ENCODE measurements at places on chromosomes 1 and 21.

DNA sequence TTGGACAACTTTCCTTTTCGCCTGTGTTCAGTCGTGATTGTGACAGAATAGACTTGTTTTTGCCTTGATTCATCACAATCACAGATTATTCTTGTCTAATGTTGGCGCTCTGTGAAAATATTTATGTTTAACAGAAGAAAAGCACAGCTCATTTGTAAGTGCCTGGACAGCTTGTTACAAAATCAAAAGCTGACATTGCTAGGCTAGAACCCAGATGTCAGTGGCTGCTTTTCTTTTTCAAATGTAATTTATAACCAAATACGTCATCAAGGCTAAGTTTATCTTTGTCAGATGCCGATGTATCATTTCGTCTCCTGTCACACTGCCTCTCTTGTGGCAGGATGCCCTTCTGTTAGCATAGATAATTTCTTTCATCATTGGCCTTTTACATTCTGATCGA, 1227.3 kb downstream of the PLA2G4A start:
- no peak for DNase-seq

DNA sequence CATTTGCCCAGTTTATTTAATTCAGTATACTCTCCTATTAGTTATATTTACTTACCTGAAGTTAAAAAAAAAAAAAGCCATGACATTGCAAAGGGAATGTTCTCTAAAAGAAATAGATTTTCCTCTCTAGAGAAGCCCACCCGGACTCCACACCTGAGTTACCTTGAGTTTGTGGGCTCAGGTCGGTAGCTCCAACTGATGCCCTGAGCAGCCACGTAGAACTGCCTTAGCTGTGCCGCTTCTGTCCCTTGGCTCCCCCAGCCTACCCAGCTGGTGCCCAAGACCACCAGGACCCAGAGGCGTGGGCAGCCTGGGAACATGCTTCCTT, 250 bp downstream of the F5 start:
- DNase-seq = no peak

DNA sequence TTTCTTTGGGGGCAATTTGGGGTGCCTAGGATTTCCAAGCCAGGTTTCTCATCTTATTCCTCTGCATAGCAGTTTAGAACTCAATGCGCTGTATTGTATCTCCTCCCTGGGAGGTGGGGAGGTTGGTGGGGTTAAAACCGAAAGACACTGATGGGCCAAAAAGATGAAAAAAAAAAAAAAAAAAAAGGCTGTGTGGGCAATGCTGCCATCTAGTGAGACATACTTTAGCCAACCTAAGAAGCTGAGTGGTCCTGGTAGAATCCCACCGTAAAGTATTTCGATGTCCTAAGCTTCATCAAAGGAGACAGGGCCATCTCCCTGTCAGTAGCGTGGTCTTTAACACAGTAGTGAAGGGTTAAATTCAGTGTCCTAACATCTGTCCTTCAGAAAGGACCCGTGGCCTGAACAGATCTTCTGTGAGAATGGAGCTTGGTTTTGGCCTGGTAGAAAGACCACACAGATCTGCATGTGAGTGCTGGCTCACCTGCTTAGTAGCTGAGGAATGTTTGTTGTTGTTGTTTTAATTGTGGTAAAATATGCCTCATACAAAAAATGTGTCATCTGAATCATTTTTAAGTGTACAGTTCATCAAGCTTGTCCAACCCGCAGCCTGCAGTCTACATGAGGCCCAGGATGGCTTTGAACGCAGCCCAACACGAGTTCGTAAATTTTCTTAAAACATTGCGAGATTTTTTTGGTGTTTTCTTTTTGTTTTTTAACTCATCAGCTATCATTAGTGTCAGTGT, 226.2 kb downstream of the KIF26B start:
- no peak for DNase-seq

- no peak for DNase-seq
Observed at GRCh38 chr1:23425193-23425494, 596 bp upstream of the TCEA3 start.

DNA sequence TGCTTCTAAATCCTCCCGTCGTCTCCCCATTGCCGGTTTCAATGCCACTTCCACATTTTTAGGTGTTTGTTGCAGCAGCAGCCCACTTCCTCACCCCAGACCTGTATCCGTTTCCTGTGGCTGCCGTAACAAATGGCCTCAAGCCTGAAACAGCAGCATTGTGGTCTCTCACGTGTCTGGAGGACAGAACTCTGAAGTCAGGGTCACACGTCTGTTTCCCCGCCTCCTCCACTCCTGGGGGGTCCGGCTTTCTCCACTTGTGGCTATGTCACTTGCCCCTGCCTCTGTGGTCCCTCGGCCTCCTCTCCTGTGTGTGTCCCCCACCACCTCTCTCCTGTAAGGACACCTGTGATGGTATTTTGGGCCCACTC, 21.8 kb downstream of the TRPM2 start:
- DNase-seq = no peak

GRCh38 chr1:18302788-18303413, 177.8 kb upstream of the KLHDC7A start:
- DNase-seq = no peak

GRCh38 chr1:81314513-81315233, 486.1 kb upstream of the ADGRL2 start:
- no peak for DNase-seq

GRCh38 chr1:232696466-232696865, 66.5 kb upstream of the SIPA1L2 start:
- DNase-seq = no peak

- DNase-seq = peak; percentile 100
Observed at GRCh38 chr21:42892931-42893755, at the start of gene NDUFV3. TSS of gene NDUFV3 (plus strand) at chr21:42893309. CDS start at chr21:42893334, 25 bp downstream.

- no peak for DNase-seq
Observed at GRCh38 chr21:40531431-40532110, 315.4 kb downstream of the DSCAM start.

DNA sequence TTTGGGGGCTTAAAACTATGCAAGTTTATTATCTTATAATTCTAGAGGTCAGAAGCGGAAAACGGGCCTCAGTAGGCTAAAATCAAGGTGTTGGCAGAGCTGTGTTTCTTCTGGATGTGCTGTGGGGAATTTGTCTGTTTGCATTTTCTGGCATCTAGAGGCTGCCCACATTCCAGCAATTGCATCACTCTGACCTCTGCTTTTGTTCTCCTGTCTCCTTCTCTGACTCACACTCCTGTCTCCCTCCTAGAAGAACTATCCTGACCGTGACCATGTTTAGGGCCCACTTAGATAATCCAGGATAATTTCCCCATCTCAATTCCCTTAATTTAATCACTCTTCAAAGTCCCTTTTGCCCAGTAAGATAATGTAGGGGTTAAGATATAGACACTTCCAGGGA, 127.4 kb upstream of the DEPDC1 start:
- no peak for DNase-seq
